ENCODE measurements at places on chromosomes 16 and 17.

DNA sequence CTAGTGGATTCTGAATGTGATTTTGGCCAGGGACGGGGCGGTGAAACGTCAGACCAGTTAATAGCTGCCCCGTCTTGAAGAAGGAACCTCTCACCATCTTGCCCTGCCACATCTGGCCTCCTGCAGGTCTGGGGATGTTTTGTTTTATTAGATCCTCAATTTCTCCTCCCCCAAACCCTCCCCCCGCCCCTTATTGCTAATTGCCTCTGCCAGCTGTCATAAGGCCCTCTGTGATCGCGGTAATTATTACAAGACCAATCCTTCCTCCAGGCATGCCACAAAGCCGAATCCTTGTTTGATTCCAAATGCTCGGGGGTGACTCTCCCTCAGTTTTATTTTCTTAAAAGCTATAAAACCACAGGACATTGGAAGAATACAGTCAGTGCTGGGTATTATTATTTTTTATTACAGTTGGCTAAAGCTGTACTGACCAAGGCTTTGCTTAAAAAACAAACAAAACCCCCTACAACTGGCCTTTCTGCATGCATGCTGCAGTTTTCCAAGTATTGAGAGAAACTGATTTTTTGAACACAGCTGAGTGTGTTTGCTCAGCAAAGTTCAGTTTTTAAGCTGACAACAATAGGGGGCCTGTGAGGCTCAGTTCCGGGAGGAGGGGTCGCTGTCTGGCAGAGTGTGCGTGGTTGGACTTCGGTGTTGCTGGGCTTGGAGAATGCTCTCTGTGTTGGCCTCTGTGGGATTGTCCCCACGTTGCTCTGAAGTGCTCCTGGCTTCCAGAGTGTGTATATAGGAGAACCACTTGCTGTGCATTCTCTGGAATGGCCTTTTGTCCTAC is 1.7 kb downstream of the KSR1 start:
- DNase-seq = no peak

- DNase-seq = no peak
Measured at GRCh38 chr16:57735755-57736418, at the start of gene KATNB1. Gene KATNB1, plus strand, starts transcription at chr16:57735770. Its CDS starts 1,474 bp downstream, at chr16:57737244.

DNA sequence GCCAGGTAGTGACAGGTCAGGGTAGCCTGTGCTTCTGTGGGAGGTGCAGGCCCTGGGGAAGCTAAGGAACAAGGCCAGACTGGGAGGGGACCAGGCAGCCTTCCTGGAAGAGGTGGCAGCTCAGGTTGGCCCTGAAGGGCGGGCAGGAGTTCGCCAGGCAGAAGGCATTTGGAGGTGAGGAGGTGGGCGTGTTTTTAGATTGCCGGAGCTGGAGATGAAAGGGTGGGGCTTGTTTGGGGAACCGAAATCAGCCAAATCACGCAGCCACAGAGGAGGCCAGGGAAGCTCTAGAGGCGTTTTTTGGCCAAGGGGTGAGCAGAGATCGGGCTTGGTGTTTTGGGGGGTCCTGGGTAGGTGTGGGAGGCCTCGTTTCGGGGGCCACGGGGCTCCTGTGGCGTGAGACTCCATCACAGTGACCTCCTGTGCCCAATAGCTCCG is 7.6 kb downstream of the ADCY7 start:
- DNase-seq = no peak

- peak; percentile 6 for DNase-seq
Measured at GRCh38 chr17:82400830-82401229, 17.3 kb upstream of the HEXD start.

GRCh38 chr16:68401871-68402747 is 46.2 kb downstream of the SMPD3 start:
- DNase-seq = no peak

- DNase-seq = no peak
Measured at GRCh38 chr17:3905017-3905520, 11.2 kb downstream of the P2RX1 start.

GRCh38 chr16:86504315-86505184 is 5.8 kb upstream of the FOXF1 start:
- no peak for DNase-seq

DNA sequence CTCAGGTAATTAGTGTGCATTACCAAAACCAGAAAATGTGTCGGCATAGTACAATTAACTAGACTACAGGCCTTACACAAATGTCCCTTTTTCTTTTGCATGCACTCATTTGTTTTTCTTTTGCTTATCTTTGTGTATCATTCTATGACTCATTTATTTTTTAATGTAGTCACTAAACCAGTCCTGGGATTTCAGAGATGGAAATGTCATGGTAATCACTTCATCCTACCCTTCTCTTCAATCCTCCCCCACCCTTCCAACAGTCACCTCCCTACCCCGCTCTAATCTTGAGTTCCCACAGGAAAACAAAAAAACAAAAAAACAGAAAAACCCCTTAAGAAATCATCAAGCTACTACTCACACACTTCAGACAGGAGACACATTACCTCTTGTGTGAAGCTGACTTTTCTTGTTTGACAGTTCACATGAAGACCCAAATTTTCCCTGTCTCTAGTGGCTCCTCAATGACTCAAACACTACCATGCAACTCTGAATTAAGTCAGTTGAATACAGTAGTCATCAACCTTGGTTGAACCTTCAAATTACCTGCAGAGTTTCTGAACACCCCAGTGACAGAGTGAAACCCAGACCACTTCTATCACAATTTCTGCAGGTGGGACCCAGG is 242.4 kb upstream of the SALL1 start:
- DNase-seq = no peak

DNA sequence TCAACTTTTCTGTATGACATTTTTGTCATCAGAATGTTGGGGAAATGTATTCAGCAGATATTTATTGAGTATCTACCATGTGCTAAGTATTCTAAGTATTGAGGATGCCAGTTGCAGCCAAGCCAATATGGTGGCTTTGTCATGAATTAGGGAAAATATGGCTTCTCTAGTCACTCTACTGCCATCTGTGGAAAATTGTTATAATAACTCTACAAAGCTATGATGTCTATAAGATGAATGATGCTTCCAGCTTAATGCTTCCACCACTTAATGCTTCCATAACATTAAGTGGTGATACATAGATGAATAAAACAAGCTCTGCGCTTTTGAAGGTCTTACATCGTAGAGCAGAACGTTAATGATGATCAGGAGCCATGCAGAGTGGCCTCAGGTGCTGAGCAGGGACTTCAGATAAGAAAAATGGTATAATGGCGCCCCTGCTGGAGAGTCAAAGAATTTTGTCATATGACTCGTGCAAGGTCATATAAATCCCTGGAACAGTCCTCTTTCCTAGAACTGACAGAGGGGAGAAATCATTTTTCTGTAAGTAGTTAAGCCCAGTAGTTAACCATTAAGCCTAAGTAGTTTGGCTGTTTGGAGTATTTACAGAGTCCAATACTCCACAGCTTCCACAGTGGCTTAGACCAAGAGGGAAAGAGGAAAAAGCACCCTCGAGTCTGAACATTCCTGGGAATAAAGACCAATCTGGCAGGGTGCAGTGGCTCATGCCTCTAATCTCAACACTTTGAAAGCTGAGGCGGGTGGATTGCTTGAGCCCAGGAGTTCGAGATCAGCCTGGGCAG is 2.7 kb upstream of the TMIGD1 start:
- DNase-seq = peak; percentile 54

DNA sequence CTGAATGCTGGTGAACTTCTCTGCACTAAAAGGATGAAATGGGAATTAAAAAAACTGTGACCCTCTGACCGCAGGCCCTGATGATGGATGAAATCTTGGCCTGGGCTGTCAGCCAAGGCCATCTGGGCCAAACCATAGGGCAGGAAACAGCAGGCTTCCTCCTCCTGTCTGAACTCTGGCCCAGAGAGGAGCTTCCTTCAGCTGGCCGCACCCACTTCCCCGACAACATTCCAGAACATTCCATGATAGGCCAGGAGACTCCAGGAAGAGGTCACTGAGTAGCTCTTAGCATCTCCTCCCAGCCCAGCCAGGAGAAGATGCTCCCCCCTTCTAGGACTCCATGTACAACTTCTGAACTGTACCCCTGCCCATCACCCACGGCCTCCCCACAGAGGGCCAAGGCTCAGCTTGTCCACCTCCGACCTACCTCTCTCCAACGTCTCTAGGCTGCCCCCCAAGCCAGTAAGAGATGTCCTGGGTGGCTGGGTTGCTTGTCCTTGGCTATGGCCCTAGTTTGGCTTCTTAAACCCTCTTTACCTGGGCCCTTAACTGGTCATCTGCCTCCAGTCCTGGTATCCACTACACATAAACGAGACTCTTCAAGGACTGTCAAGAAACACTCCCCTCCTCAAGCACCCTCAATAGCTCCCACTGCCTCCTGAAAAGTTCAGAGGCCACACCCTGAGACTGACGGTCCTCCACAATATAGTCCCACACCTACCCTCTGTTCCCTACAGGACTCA is 1.7 kb downstream of the RPH3AL start:
- no peak for DNase-seq

DNA sequence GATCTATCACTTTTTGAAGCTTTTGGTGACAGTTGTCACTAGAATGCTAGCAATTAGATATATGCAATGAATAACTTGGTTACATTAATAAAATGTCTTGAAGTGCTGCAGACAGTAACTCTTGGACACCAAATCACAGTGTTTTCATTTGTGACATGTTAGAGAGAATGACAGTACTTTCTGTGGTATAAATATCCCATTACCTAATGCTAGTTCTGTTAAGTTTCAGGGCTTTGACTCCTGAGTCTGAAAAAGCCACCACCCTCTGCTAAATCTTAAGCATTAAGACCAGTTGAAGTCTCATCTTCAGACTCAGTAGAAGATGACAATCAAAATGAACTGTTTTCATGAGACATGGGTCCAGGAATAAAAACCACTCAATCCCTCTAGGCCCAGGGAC is 10.6 kb upstream of the CPHXL2 start:
- DNase-seq = no peak

GRCh38 chr17:48506246-48506645 is 24.6 kb downstream of the HOXB1 start:
- DNase-seq = no peak

- no peak for DNase-seq
Measured at GRCh38 chr16:726188-726437, 130 bp downstream of the CCDC78 start.

DNA sequence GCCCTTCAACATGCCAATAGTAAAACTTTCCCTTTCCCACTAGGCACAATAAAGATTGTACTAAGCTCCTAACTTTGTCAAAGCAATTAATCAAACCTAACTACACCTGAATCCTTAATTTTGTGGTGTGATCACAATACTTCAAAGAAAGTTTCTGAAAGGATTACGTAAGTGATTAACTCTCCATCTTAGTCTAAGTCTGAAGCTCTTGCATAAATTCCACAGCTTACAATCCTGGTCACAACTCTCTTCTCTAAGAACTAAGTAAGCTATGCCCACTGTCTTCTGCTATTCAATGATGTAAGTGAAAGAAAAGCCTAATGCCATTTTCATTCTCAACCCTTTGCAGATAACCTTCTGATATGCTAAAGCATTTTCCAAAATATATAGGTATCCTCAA is 15.4 kb downstream of the SIAH1 start:
- no peak for DNase-seq

DNA sequence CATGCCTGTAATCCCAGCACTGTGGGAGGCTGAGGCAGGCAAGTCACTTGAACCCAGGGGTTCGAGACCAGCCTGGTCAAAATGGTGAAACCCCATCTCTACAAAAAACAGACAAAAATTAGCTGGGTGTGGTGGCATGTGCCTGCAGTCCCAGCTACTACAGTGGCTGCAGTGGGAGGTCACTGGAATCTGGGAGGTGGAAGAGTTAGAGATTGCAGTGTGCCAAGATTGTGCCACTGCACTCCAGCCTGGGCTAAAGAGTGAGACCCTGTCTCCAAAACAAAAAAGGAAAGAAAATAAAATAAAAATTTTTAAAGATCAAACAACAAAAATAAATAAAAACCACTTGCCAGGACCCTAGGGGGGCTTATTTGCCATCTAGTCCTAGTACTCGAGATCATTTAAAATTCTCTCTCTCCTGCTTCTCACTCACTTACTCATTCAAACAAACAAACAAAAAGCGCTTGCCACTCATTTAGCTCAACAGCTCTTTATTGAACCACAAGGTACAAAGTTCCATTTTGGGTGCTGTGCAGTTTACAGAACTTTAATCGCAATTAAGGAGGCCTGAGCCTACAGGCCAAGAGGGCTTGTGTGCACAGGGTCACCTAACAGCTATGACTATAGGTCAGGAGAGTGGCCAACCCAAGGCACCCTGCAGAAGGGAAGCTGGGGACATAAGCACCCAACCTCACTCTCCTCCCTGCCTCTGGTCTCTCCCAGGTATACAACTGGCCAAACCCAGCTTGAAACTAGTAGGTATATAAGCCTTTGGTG is 4.4 kb downstream of the CHD9NB start:
- no peak for DNase-seq

DNA sequence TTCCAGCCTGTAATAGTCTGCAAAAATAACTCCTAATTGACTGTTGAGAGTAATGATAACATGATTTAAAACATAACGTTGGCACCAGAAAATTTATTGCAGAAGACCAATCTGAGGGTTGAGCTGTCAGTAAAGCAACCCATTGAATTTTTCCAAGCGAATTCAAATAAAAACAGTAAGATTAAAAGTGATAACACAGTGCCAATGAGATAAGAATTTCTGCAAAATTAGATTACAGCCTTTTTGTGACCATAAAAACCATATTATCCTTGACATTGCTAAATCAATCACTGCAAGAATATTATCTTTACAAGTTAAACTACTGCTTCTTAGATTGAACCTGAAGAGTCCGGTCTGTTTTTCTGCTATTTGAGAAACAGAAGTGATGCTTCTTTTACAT is 341.4 kb downstream of the CDH11 start:
- DNase-seq = no peak

- no peak for DNase-seq
Measured at GRCh38 chr17:12966413-12966812, 51.4 kb downstream of the ELAC2 start.

DNA sequence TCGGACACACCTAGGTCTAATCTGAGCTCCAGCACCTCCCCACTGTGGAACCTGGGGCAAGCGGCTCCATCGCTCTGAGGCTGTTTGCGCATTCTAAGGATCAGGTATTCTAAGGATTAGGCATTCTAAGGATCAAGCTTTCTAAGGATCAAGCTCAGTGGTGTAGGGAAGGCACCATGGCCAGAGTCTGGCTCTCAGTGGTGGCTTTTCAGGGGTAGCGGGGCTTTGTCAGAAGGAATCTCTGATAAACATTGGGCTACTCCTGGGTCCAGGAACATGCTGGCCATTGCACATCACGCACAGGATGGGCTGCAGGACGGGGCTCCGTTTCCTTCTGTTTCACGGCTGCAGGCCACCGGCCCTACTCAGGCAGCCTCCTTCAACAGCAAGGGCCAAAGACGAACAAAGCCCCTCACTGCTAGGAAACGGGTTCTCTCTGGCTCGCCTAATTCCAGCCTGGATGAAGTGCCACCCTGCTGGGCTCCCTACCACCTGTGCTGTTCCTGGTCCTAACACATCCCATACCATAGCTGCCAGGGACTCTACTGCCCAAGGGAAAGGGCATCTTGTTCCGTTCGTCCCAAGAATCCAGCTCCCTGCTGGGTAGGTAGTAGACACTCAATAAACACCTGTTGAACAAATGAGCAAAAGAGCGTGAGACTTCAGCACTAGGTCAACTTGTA is 5.5 kb downstream of the C1QTNF1 start:
- DNase-seq = no peak

- DNase-seq = no peak
Measured at GRCh38 chr17:8941520-8941919, 24.0 kb downstream of the PIK3R5 start.

- no peak for DNase-seq
Measured at GRCh38 chr16:66434619-66435430, 7.7 kb downstream of the BEAN1 start.
